Occipital lobe (tissue), 3 donors: ENCODE measurements at places on chromosomes 5 and 9. TPM values are rescaled to one million over a fixed set of nuclear protein-coding genes. Genes with fewer than 3 reads are reported as not detected.

GRCh38 chr9:126000731-126001580, 253.8 kb downstream of the PBX3 start:
- DNase-seq, result no peak

Gene SLC6A18
- not detected for total RNA-seq

Gene SPINK4
- total RNA-seq, result not detected

DNA sequence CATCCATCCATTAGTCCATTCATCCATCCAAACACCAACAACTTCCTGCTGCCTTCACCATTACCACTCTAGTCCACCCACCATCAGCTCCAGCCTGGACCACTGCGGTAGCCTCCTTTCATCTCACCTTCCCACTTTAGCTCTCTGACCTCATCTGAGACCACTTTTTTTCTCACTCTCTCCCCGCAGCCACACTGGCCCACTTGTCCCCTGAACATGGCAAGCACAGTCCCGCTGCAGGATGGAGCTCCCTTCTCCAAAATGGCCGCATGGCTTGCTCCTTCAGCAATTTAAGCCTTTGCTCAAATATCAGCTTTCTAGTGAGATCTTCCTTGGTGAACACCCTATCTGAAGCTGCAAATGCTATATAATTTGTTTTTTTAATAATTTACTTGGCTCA, 11.1 kb downstream of the CSF1R start:
- no peak for DNase-seq

Gene MED27
- 11.5 TPM for total RNA-seq

DNA sequence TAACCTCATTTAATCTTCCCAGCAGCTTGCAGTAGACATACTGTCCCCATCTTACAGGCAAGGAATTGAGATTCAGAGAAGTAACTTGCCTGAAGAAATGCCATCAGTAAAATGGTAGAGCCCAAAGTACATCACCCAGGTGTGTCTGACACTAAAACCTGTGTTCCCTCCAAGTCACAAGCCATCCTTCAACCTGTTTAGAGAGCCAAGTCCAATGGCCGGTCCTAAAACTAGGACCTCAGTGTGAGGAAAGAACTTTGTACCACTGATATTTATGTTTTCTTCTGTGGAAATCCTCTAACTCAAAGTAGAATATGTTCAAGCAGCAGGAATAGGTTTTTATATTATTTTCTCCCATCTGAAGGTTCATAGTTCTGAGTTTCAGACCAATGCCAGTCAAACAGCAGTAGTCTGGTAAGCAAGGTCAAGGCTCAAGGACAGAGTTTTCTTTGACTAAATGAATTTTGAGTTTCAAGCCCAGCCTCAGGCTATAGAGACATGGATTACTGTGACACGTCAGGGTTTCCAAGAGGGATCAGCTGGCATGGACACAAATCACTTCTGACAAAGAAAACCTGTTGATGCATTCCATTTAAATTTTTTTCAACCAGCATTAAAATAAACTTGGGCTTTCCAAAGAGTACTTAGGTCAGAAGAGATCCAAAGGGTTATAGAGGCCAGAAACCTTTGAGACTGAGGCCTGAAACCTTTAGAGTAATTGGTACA, 80.9 kb upstream of the PLPP6 start:
- DNase-seq, result no peak

Gene SVEP1
- total RNA-seq, result 5.3 TPM

DNA sequence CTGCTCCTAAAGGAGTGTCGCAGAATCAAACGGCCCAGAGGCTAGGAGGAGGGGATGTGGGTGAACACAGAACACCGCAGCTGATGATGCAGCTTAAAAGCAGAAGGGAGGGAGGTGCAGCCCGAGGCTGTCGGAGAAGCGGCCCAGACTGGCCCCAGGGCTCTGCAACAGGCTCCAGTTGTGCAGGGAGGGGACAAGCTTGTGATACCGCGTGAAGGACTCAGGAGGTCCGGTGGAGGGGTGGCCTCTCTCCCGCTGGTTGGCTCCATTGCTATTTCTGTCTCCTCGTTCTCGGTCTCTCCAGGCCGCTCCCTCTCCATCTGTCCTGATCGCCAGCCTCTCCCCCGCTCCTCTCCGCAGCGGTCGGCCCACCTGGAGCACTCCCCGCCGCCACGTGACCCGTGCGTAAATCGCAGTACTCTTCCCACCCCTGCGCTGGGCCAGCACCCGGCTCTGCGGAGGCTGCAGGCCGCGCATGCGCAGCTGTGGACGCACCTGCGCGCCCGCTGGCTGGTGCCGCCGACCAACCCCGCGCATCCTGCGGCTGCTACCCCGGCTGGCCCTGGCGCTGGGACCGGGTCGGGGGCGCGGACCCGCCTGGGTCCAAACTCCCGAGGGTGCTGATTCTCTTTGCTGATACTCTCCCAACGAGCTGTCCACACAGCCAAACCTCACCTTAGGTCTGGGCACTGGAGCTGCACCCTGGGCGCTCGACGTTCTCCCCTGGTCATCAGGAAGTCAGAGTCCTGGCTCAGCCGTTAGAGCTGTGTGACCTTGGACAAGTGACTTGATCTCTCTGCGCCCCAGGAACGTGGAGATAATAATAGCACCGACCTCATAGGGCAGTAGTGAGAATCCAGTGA, 3.7 kb upstream of the STXBP1 start:
- DNase-seq, result peak; percentile 80

Gene OMD
- total RNA-seq, result 2.5 TPM
